RCC 7860 (cell line): ENCODE measurements at places on chromosomes 13 and 19.

GRCh38 chr19:18878058-18878797, 17.7 kb downstream of the CERS1 start:
- DNase-seq, result no peak

- peak; percentile 45 for DNase-seq
Measured at GRCh38 chr13:99228737-99229691, 28.4 kb downstream of the UBAC2 start.

- DNase-seq, result peak; percentile 29
Measured at GRCh38 chr13:42001580-42001979, 40.7 kb upstream of the VWA8 start.

DNA sequence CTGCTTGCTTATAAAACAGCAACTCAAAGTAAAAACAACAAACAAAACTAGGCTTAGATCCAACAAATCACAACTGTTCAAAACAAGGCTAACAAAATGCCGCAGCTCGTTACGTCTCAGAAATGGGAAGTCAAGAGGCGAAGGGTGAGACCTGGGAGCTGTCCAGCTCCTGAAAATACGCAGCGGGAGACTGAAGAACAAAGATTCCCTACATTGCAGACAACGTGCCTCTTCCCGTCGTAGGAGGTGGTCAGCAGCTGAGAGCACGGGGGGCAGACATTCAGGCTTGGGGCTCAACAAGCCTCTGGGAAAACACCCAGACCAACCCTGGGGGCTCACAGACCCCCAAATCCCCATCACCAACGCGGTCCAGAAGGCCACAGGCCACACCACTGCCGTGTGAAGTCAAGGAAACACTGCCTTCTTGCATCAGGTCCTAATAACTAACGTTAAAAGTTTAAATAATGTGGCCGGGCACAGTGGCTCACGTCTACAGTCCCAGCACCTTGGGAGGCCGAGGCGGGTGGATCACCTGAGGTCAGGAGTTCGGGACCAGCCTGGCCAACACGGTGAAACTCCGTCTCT, 13.5 kb downstream of the PLPP2 start:
- no peak for DNase-seq

DNA sequence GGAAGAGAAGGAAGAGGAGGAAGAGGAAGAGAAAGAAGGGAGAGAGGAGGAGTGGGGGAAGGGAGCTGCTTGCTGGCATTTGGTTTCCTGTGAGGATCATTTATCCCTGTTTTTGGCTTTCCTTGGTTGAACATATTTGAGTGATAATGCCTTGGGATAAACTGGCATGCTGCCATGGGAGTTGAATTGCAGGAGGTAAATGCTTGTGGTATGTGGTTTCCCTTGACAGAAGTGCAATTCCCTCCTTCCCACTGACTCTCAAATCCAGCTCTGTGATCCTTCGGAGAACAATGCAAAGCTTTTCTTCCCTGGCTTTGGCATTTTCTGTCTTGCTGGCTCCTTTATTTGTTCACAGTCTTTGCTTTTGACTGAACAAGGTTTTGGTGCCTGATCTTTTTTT, 27.2 kb upstream of the CBY2 start:
- peak; percentile 51 for DNase-seq

GRCh38 chr13:98890186-98890585, 87.7 kb downstream of the DOCK9 start:
- DNase-seq, result peak; percentile 56

DNA sequence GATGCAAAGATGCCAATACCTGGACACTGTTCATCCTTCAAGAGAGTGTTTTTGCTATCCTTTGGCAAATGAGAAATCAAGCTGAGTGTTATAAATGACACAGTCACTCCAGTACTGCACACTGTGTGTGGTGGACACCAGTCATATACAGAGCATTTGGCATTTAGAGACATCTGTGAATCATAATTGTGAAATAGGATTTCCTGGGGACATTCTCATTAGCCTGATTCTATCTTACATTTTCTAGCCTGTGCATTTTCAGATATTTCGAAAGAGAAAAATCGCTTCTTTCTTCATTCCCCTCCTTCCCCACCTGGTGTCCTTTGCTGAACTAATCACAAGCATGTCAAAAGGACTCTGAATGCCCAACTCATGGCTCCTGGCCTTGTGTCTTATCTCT, 781.0 kb upstream of the ARGLU1 start:
- DNase-seq, result peak; percentile 59

DNA sequence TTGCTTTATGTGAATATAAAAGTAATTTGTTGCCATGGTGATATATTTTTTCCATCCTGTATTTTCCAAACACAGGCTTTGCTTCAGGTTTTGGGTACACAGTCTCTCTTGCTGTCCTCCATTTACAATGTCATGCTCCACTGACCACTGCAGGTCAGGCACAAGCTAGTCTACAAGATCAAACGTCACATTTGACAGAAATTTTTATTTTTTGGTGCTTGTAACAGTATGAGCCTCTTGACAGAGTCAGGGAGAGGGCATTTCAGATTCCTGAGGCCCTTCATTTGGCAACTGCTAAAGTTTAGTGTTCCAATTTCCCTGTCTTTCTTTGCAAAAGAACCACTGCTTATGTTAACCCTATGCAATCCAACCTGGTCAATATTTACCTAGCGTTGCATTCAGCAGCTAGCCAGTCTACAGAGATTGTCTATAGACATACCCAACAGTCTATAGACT, 175.0 kb downstream of the RFC3 start:
- no peak for DNase-seq

- DNase-seq, result peak; percentile 29
Measured at GRCh38 chr19:33375837-33376159, 2.3 kb downstream of the CEBPG start.

- no peak for DNase-seq
Measured at GRCh38 chr19:13014101-13014920, 19.0 kb downstream of the NFIX start.

DNA sequence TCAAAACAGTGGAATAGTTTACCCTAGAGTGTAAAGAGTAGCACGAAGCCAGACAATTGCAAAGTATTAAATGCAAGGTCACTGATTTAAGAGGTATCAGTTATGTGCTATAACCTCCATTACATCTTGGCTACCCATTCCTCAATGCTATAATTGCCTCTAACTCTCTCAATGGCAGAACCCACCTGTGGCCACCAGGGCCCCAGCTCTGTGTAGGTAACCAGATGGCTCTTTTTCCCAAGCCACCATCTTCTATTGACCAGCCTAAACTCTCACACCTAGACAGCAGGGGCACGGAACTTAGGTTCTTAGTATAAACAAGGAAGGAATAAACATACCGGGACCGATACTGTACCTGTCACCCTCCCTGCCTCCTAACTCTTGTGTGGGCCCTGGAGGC, 277.6 kb downstream of the PCDH9 start:
- no peak for DNase-seq

DNA sequence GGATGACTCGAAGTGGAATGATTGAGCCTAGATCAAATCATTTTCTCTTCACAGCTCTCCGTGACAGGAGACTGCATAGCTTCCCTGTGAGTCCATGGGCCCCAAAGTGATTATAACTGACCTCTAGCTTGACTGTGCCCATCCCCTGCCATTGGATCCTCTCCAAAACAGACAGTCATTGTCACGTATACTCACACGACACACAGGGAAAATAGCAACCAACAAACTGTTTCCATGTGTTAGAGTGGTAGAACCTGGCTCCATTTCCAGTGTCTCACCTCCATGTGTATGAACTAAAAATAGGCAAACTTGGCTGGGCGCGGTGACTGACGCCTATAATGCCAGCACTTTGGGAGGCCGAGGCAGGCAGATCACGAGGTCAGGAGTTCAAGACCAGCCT, 48.8 kb upstream of the NPAS1 start:
- DNase-seq, result peak; percentile 99
